ENCODE measurements at places on chromosomes 11 and 22.

GRCh38 chr11:110755941-110756340, 43.7 kb upstream of the ARHGAP20 start:
- DNase-seq: peak; percentile 65

- no peak for DNase-seq
Measured at GRCh38 chr11:12439615-12440014, 62.2 kb downstream of the PARVA start.

- DNase-seq: no peak
Measured at GRCh38 chr11:127105593-127106541, 105.3 kb upstream of the KIRREL3 start.

DNA sequence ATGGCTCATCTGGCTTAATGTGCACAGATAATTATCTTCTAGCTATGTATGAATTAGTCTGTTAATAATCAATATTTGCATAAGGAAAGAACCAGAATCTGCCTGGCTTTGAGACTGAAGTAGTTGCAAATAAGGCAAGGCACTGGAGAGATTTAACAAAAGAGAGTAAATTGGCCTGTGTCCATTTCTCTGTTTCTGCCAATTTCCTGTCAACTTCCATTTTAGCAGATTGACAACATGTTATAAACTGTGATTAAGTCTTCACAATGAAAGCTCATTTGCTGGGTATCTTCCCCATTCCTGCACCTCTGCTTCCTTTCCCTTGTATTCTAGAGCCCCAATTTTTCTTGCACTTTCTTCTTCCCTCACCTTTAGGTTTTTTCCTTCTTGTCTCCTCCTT, 5.3 kb upstream of the TMEM123 start:
- no peak for DNase-seq

DNA sequence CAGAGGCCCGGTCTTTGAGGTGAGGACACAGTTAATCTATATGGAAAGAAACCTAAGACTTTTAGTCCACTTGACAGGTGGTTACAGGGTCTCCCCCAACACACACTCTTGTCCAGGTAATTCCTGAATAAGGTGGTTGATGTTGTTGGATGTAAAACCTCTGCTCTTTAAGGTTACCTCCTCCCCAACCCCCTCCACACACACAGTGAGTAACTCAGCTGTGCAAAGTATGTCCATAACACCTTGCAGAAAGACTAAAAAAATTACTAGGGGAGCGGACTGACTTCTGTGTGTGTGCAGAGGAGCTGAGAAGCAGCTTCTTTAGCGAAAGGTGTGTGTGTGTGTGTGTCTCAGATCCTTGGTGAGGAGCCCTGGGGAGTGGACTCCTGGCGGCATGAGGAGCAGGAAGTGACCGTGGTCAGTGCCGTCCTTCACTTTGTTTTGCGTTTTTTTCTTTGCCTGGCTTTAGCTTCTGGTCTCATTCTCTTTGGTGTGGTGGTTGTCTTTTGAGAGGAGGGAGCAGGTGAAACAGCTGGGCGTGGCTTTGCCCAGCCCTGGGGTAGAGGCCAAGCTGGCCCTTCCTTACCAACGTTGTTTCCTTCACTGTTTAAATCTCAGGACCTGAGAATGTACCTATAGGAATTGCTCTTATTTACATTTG, 1.7 kb downstream of the ZBED4 start:
- peak; percentile 25 for DNase-seq

- DNase-seq: peak; percentile 51
Measured at GRCh38 chr11:57781529-57781943, 19.9 kb downstream of the CTNND1 start.

All from fibroblast of villous mesenchyme (primary cell).